ENCODE measurements at places on chromosomes 7 and 10. TPM values are rescaled to one million over a fixed set of nuclear protein-coding genes. Genes with fewer than 3 reads are reported as not detected.

- H3K27ac ChIP-seq = no peak overlapping the region
- no peaks in the 10 kb centered on the region for H3K4me1 ChIP-seq
- no peaks in the 10 kb centered on the region for H3K36me3 ChIP-seq
Observed at GRCh38 chr7:68816491-68816890, 781.8 kb upstream of the AUTS2 start.

- no peaks in the 10 kb centered on the region for H3K27me3 ChIP-seq
- H3K4me3 ChIP-seq = no peak overlapping the region
- no peak overlapping the region for H3K27ac ChIP-seq
- H3K4me1 ChIP-seq = peaks cover 6% of the 10 kb centered on the region
Observed at GRCh38 chr10:125816548-125816947, 6.5 kb downstream of the UROS start.

The CALML3 gene
- total RNA-seq = 0.25 TPM

GRCh38 chr10:132786884-132787494, 1.0 kb upstream of the NKX6-2 start:
- DNase-seq = no peak
- H3K36me3 ChIP-seq = peaks cover 8% of the 10 kb centered on the region
- H3K4me3 ChIP-seq = no peak overlapping the region
- H3K27me3 ChIP-seq = no peaks in the 10 kb centered on the region
- no peaks in the 10 kb centered on the region for H3K4me1 ChIP-seq

The C10orf105 gene
- not detected for total RNA-seq

The GTF2IRD2 gene
- 13.4 TPM for total RNA-seq

- no peaks in the 10 kb centered on the region for H3K36me3 ChIP-seq
- DNase-seq = no peak
- H3K27me3 ChIP-seq = no peaks in the 10 kb centered on the region
- H3K27ac ChIP-seq = no peak overlapping the region
- H3K4me3 ChIP-seq = no peak overlapping the region
- H3K4me1 ChIP-seq = no peaks in the 10 kb centered on the region
Observed at GRCh38 chr10:1643908-1644179, 93.5 kb downstream of the ADARB2 start.

The FKBP6 gene
- not detected for total RNA-seq

DNA sequence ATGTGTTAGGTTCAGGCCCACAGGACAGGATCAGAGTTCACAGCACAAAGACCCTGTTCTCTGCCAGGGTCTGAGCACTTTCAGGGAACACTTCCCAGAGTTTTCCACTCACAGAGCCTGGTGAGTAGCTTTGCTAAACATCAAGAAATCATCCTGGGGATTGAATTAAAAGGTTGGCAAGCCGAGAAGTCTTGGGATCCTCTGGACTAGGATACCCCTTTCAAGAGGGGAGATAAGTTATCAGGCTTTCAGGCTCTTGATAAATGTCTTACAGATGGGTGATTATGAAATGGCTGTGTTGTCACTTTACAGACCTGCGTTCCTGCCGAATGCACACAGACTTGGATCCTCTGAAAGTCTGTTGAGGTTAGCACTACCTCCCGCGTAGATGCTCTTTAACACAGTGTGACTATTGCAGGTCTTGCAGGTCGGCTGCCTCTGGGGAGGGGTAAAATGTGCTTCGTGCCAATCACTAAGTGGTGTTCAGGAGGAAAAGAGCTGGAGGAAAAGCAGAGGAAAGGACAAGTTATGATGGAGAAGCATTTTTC, 473.5 kb upstream of the AKR1E2 start:
- no peaks in the 10 kb centered on the region for H3K27me3 ChIP-seq
- DNase-seq = peak; percentile 34
- no peak overlapping the region for H3K4me3 ChIP-seq
- H3K27ac ChIP-seq = peak overlapping the region; percentile 90
